Kidney capillary endothelial cell (primary cell): ENCODE measurements at places on chromosomes 16 and 17.

DNA sequence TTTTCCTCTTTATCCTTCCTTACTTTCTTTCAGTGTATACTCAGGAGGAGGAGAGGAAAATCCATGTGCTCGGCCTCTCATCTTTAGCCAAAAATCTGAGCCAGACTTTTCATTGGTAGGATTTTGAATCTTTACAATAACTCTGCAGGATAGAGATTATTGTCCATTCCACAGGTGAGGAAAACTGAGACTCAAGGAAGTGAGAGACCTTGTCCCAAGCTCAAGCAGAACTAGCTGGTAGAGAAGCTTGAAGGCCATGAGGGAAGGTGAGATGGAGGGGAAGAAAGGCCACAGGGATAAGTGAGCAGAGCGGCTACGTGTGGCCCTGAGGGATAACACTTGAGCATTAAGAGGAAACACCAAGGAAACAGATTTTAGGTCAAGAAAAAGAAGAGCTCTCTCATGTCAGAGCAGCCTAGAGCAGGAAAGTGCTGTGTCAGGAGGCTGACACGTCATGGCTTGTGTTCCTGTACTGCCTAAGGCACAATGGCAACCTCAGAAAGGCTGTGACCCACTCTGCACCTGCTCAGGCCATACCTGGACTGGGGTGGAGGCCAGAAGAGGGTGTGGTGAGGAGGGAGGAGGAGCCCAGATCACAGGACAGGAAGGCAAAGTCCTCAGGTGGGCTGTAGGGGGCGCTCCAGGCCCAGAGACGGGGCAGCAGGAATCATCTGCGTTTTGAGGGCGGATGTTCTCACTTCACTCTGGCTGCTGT, 11.9 kb downstream of the MT4 start:
- peak; percentile 30 for DNase-seq

GRCh38 chr17:31842195-31843069, 16.6 kb downstream of the COPRS start:
- DNase-seq: peak; percentile 72

DNA sequence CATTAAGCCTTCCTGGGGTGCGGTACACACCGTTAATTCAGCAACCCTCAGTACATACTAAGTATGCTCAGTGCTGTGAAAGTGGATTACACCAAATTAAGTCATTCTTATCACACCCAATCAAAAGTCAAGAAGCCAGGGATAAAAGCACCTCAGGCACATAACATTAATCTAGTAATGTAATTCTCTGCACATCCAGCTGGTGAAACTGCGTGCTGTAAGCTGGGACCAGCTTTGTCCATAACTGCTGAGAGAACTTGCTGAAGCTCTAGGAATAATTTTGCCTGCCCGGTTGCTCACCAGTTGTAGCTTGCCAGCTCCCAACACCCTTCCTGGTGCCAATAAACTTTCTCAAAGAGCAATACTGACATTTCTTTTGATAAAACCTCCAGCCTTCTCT, 44.9 kb downstream of the SLC47A1 start:
- no peak for DNase-seq

- DNase-seq: no peak
Observed at GRCh38 chr16:68070249-68070730, 14.9 kb upstream of the NFATC3 start.
